ENCODE measurements at places on chromosomes 13 and 19.

GRCh38 chr19:12838182-12838885 is at the start of gene MAST1:
MAST1 (plus strand) TSS chr19:12838515; CDS start chr19:12838573, 58 bp downstream.
- peak within 1 kb of the TSS; percentile 79 for H3K27ac ChIP-seq
- peak within 1 kb of the TSS; percentile 71 for H3K4me3 ChIP-seq
- no peaks in the 10 kb centered on the region for H3K36me3 ChIP-seq
- peak; percentile 87 for DNase-seq
- peaks cover 53% of the 10 kb centered on the region for H3K27me3 ChIP-seq
- H3K4me1 ChIP-seq: no peaks in the 10 kb centered on the region

DNA sequence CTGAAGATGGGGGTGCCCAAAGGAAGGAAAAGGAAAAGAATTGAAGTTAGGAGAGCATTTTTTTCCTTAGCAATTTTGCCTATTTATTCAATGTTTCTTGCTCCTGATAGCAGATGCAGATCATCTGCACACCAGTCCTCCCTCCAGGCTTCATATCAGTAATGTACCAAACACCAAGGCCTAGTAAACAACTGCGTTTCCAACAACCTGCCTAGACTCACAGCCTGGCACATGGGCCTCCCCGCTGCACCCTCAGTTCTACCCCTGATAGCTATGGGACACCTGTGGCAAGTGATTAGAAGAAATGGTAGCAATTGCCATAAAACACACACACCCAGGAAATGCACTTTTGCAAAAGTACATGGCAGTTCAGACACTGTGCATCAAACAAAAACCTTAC is 30.4 kb upstream of the HMGB1 start:
- no peaks in the 10 kb centered on the region for H3K27me3 ChIP-seq
- H3K27ac ChIP-seq: no peak overlapping the region
- DNase-seq: no peak

GRCh38 chr19:35793381-35794165 is 18.2 kb downstream of the ARHGAP33 start:
- no peaks in the 10 kb centered on the region for H3K36me3 ChIP-seq
- peaks cover 36% of the 10 kb centered on the region for H3K27me3 ChIP-seq
- H3K4me1 ChIP-seq: no peaks in the 10 kb centered on the region
- DNase-seq: no peak

GRCh38 chr13:33758113-33758512 is 59.8 kb upstream of the RFC3 start:
- no peaks in the 10 kb centered on the region for H3K36me3 ChIP-seq
- DNase-seq: no peak
- H3K27ac ChIP-seq: no peak overlapping the region
- H3K4me3 ChIP-seq: no peak overlapping the region
- H3K27me3 ChIP-seq: no peaks in the 10 kb centered on the region

DNA sequence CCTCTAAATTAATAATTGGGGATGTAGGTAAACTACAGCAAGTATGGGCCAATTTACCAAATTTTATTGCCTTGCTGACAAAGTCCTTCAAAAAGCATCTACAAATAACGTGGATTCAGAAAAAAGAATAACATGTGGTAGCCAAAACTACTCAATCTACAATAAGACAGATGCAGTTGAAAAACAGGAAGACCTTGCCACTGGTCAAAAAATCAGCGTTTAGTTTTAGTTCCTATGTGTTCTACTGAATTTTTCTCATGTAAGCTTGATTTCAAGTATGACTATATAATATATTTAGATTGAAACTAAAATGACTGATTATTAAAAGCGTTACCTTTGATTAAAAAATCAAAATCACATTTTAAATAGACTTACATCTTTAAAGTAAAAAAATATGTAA is 1317.6 kb downstream of the PCDH9 start:
- H3K27me3 ChIP-seq: peaks cover 36% of the 10 kb centered on the region
- DNase-seq: no peak
- no peak overlapping the region for H3K27ac ChIP-seq
- H3K4me1 ChIP-seq: no peaks in the 10 kb centered on the region

GRCh38 chr13:38602266-38602665 is 84.6 kb upstream of the FREM2 start:
- DNase-seq: no peak
- no peaks in the 10 kb centered on the region for H3K4me1 ChIP-seq
- no peaks in the 10 kb centered on the region for H3K27me3 ChIP-seq

- no peak overlapping the region for H3K27ac ChIP-seq
- DNase-seq: peak; percentile 37
- H3K4me1 ChIP-seq: peaks cover 13% of the 10 kb centered on the region
- no peak overlapping the region for H3K4me3 ChIP-seq
- no peaks in the 10 kb centered on the region for H3K36me3 ChIP-seq
Observed at GRCh38 chr13:40352802-40353562, 313.5 kb downstream of the FOXO1 start.

- H3K27me3 ChIP-seq: no peaks in the 10 kb centered on the region
- no peaks in the 10 kb centered on the region for H3K4me1 ChIP-seq
- H3K36me3 ChIP-seq: peaks cover 5% of the 10 kb centered on the region
Observed at GRCh38 chr13:113297370-113298042, 467 bp downstream of the LAMP1 start.

DNA sequence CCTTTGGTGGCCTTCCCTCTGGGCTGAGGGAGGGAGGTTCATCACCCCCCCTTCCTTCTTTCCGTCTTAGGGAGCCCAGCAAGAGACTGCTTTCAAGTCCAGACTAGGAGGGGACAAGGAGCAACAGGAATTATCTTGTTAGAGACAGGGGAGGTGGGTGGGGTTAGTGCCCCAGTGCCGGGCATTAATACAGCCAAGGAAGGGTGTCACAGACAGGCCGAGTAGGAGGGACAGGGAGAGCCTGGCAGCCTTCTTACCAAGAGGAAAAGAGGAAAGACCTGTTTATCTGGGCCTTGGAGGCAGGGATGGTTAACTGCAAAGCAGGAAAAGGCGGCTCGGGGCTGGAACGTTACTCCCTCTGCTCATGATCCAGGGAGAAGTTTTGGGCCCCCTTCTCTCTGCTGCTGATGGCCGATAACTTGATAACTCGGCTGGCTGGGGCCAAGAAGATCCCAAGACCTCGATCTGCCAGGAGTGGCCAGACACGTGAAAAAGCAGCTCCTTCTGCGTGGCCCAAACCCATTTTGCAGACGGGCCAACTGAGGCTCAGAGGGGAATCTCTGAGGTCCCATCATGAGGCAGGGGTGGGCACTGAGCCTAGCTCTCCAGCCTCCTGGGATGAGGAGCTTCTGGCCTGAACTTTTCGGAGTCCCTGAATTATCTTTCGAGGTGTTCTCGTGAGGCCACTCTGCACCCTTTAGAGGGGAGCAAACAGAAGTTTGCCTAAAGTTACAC is 79.3 kb downstream of the PTPRS start:
- no peak overlapping the region for H3K27ac ChIP-seq
- no peak for DNase-seq
- peaks cover 71% of the 10 kb centered on the region for H3K36me3 ChIP-seq
- no peaks in the 10 kb centered on the region for H3K27me3 ChIP-seq
- no peaks in the 10 kb centered on the region for H3K4me1 ChIP-seq

DNA sequence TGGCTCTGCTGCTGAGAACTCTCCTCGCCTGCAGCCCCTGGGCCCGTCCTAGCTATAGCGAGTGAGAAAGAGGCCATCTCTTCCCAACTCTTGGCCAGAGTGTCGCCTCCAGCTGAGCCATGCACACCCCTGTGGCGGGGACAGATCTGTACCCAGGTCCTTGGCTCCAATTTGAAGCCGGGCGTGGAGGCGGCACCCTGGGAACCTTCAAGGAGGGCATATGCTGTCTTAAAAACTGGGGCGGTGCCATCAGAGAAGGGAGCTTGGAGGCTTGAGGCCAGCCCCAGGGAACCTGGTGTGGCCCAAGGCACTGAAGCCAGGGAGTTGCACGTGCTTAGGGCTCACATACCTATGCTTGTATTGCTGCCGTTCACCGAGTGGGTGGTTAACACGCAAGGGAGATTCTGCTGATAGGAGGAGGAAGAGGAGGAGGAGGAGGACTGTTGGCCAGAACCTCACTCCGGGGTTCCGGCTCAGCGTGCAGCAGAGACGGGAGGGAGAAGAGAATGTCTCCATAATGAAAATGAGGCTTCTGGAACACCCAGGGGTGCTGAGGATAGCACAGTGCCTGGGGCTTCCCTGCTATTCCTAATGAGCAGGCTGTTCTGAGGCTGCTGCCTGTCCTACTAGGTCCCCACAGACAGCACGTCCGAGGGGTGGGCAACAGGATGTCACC is 40.7 kb downstream of the COMP start:
- peaks cover 5% of the 10 kb centered on the region for H3K4me1 ChIP-seq
- peaks cover 13% of the 10 kb centered on the region for H3K36me3 ChIP-seq
- no peak overlapping the region for H3K4me3 ChIP-seq

GRCh38 chr13:39822437-39822836 is 167.0 kb downstream of the COG6 start:
- H3K4me1 ChIP-seq: no peaks in the 10 kb centered on the region
- no peak overlapping the region for H3K27ac ChIP-seq
- no peaks in the 10 kb centered on the region for H3K36me3 ChIP-seq

DNA sequence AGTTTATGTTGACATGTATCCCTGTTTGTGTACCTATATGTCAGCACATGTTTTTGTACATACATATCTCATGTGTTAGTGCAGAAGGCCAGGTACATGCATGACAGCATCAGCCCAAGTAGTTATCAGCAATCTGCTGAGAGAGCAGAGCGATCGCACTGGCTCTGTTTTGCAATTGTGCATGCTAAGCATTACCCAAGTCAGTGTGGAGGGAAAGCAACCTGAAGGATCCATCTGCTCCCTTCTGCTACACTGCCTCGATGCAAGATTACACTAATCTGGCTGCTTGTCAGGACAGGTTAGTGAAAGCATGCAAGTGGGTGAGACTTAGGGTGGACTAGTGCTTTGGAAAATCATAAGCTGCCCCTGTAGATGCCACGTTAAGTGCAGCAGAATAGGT is 211.8 kb downstream of the PCCA start:
- no peaks in the 10 kb centered on the region for H3K4me1 ChIP-seq
- H3K27me3 ChIP-seq: no peaks in the 10 kb centered on the region
- no peak overlapping the region for H3K27ac ChIP-seq
- no peak for DNase-seq
- H3K36me3 ChIP-seq: peaks cover 31% of the 10 kb centered on the region

GRCh38 chr19:4969772-4970531 is 1.0 kb downstream of the KDM4B start:
- H3K4me3 ChIP-seq: peak overlapping the region; percentile 86
- DNase-seq: peak; percentile 64
- H3K4me1 ChIP-seq: no peaks in the 10 kb centered on the region

GRCh38 chr19:2012941-2013682 is 2.4 kb downstream of the BTBD2 start:
- no peak overlapping the region for H3K4me3 ChIP-seq
- H3K27me3 ChIP-seq: no peaks in the 10 kb centered on the region
- DNase-seq: no peak
- H3K36me3 ChIP-seq: peaks cover 5% of the 10 kb centered on the region

DNA sequence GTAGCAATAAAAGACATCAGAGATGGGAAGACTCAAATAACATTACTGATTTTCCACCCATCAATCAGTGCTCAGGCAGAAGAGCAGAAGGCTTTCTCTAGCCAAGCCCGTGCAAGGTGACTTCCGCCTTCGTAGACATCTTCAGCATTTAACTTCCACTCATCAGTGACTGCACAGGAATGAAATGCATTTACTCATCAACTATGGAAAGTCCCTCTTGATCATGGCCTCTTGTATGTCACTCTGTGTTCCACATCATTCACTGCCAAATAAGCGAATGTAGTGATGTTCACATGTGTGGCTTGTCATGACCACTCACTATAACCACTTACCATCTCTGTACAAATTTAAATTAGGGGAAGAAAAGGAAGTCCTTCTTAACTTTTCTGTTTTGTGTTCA is 49.4 kb downstream of the SACS start:
- H3K27ac ChIP-seq: no peak overlapping the region
- no peaks in the 10 kb centered on the region for H3K27me3 ChIP-seq
- no peak overlapping the region for H3K4me3 ChIP-seq
- no peaks in the 10 kb centered on the region for H3K4me1 ChIP-seq
- H3K36me3 ChIP-seq: no peaks in the 10 kb centered on the region
- DNase-seq: no peak

DNA sequence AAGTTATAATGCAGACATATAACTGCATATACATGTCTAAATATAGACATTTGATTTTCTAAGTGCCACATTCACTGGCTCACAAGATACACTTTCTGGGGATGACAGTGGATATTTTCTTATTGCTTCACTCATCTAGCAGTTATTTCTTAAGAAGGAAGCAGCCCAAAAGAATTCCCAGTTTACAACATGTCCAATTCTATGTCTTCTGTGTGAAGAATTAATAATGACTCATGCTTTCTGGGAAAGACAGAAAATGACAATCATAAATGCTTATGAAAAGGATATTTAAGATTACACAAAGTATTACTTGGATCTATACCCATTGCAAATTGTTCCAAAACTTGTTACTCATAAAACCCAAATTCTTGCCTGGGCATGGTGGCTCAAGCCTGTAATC is 543.4 kb downstream of the SUCLA2 start:
- H3K27ac ChIP-seq: no peak overlapping the region
- H3K4me1 ChIP-seq: no peaks in the 10 kb centered on the region
- no peak for DNase-seq
- no peaks in the 10 kb centered on the region for H3K27me3 ChIP-seq
- H3K36me3 ChIP-seq: no peaks in the 10 kb centered on the region

DNA sequence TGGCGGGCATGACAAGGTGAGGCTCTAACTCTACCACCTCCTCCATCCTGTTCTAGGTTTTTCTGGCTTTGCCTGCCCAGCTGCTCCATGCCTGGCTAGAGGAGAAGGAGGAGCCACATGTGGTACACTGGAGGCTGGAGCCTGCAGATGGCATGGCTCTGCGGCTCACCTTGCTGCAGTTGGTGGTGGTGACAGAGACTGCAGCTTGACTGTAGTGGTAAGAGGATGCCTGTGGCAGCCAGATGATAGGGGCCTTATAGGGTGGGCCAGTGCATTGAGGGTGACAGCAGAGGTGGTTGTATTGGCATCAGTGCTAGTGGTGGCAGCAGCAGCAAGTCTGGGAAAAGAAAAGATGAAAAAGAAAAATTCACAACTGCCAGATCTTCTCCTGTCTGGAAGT is 146.2 kb downstream of the TNFRSF19 start:
- H3K27me3 ChIP-seq: no peaks in the 10 kb centered on the region
- no peaks in the 10 kb centered on the region for H3K36me3 ChIP-seq
- no peak for DNase-seq
- no peak overlapping the region for H3K4me3 ChIP-seq

GRCh38 chr13:64534302-64534701 is 2695.8 kb downstream of the PCDH9 start:
- H3K27me3 ChIP-seq: no peaks in the 10 kb centered on the region
- DNase-seq: no peak
- H3K36me3 ChIP-seq: no peaks in the 10 kb centered on the region
- H3K27ac ChIP-seq: no peak overlapping the region
- H3K4me3 ChIP-seq: no peak overlapping the region

GRCh38 chr13:95260031-95260525 is 41.2 kb downstream of the ABCC4 start:
- no peak for DNase-seq
- H3K27me3 ChIP-seq: no peaks in the 10 kb centered on the region
- H3K36me3 ChIP-seq: peaks cover 22% of the 10 kb centered on the region
- peaks cover 11% of the 10 kb centered on the region for H3K4me1 ChIP-seq
- no peak overlapping the region for H3K27ac ChIP-seq
- no peak overlapping the region for H3K4me3 ChIP-seq

Measured in endodermal cell (in vitro differentiated cells).